T-helper 9 cell (primary cell): ENCODE measurements at places on chromosomes 5 and 9.

DNA sequence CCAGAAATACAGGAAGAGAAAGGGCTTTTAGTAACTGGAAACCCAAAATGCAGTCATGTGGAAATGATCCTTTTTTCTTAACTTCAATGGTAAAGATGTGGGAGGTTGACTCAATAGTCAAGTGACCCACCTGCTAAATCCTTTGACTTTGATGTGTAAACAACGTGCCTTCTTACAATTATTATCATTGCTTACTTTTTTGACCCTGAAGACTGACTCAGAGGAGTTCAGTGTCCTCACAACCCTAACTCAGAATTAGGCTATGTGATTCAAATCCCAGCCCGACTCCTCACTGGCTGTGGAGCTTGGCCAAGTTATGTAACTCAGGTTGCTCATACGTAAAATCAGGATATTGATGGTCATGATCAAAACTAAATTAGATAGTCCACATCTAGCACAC, 27.9 kb downstream of the ANXA1 start:
- no peak for DNase-seq

DNA sequence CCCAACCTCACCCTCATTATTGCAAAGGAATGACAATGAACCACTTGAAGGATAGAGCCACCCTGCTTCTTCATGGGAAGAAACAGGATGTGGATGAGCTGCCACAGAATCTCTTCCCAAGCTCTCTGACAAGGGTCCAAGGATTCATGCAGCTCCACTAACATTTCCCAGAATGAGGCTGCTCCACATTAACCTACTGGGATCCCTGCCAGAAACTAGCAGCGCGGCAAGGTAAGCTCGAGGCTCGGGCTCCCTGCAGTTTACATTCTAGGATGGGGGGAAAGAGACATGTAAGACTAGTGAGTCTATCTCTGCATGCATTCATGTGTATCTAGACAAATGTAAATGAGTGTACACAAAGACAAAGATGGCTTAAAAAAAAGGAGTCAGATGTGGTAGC, 12.1 kb downstream of the DCAF12 start:
- no peak for DNase-seq

GRCh38 chr5:167064198-167064776, 1227.2 kb upstream of the WWC1 start:
- no peak for DNase-seq

GRCh38 chr5:174003795-174004194, 14.8 kb downstream of the C5orf47 start:
- no peak for DNase-seq

- no peak for DNase-seq
These were observed 32.8 kb upstream of the TNFAIP8 start for GRCh38 chr5:119322948-119323537.

DNA sequence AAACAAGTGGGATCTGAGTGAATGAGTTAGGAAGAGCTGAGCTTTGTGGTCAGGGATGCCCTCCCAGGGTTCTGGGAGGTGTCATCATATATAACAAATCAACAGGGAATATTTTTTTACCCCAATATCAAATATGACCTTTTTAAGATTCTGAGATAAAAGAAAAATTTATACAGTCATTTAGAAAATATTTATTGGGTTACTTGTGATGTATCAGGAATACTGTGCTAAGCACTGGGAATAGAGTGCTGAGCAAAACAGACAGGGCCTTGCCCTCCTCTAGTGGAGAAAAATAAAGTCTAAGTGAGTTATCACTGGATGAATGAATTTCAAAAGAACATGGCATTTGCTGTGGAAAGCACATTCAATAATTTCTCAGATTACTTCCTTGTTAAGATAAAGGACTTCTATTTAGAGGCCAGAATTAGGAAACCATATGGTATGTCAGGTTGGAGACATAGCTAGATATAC, 102.9 kb downstream of the BOD1 start:
- DNase-seq, result no peak

DNA sequence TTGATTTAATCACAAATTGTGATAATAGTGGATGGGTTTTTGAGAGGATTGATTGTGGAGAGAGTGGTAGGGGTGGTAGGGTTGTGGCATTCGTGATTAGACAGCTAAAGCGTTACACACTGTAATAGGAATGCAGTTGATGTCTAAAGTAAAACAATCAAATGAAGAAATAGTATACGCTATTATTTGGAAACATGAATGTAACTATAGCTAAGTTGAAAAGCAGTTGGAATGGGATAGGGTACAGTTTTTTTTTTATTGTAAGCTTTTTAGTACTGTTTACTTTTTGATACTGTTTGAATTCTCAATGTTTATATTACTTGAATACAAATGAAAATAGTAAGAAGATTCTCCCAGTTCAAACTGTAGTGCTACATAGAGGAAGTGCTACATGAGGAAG, 51.8 kb downstream of the RANBP17 start:
- DNase-seq, result no peak

DNA sequence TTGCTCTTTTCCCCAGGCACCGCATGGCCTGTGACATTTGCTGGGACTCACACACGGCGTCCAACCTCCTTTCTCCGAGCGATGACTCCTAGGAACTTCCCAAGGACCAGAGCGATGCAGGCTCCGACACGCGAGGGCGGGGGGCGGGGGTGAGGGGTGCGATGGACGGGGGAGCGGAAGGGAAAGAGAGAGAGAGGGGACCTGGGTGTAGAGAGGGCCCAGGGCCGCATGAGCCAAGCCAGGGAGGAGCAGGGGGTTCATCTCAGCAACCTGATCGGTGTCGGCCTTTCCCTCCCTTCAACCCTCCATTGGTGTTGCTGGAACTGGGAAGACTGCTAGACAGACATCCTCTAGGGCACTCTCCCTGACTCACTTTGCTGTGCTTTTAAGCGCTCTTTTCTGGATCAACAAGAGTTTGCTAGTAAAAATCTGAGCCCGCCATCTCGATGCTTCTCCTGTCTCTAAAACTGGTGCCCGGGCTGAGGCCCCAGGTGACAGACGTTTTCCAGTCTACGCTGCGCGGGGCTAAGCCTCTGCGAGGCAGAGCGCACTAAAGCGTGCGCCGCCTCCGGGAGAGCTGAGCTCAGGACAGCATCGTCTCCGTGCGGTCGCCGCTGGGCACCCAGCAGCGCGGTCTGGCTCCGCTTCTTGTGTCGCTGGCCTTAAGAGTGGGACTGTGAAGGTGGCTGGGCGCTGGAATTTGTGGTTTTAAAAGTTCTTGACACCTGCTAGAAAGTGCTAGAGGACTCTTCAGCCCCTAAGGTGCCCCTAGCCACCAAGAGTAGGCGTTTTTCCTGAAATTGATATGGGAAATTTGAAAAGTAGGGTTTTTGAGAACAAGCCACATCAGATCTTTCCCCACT, 1.0 kb upstream of the TSLP start:
- peak; percentile 1 for DNase-seq

- no peak for DNase-seq
These were observed 7.4 kb downstream of the NKX2-5 start for GRCh38 chr5:173227636-173228035.

DNA sequence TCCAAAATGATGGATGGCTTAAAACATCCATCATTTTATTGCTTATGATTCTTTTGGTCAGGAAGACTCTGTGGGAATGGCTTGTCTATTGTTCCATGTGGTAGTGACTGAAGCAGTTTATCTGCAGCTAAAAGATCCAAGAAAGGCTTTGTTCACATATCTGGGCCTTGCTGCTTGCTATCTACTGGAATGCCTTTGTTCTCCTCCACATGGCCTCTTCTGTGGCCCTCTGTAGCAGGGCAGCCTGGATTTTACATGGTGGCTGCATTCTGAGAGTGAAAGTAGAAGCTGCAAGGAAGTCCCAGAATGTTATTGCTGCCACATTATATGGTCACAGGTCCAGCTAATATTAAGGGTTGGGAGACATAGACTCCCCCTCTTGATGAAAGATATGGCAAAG, 35.1 kb downstream of the DMXL1 start:
- no peak for DNase-seq

DNA sequence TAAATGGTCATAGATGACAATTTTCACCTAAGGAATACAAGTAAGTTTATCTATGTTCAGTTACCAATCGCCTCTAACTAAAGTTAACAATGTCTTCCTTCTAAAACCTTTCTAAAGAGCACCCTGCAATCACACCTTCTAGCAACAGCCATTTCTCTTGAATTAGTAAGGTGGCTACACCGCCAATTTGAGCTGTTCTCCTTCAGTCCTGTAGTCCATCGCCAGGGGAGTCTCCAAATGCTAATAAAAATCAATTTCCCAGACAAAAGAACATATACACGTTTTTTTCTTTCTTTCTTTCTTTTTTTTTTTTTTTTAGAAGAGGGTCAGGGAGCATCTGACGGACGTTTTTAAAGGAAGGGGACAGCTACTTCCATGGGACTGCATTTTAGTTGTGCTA, 729 bp upstream of the RORB start:
- DNase-seq, result no peak

GRCh38 chr5:138468133-138468965, 3.1 kb downstream of the EGR1 start:
- DNase-seq, result no peak

GRCh38 chr9:76115396-76115795, 224.9 kb downstream of the PCSK5 start:
- DNase-seq, result no peak

GRCh38 chr9:37034305-37034937, 353 bp upstream of the PAX5 start:
- no peak for DNase-seq

- no peak for DNase-seq
These were observed 312.6 kb downstream of the TMEM232 start for GRCh38 chr5:110413856-110414255.

DNA sequence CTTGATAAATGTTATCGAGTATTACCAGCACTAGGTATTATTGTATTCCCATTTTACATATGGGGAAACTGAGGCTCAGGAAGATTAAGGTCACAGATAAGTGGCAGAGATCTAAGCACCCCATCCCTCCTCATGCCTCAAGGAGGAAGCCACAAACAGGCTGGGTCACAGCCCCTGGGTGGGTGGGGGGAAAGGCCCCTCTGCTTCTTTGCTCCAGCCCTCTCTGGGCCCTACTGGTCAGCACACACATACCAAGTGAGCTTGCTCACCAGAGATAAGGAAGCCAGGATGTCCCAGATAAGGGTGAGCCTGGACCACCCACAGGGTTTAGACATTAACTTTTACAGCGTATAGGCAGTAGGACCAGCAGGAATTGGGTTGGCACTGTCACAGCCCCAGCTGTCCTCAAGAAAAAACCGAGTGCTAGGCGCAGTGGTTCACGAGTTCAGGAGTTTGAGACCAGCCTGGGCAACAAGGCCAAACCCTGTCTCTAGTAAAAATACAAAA, 45.3 kb downstream of the STK10 start:
- DNase-seq, result no peak

GRCh38 chr9:32128546-32128945, 255.9 kb upstream of the ACO1 start:
- DNase-seq, result no peak

- DNase-seq, result no peak
These were observed 780 bp downstream of the CDC37L1 start for GRCh38 chr9:4680173-4680525.

GRCh38 chr9:128022886-128023285, 42.1 kb upstream of the EEIG1 start:
- no peak for DNase-seq

DNA sequence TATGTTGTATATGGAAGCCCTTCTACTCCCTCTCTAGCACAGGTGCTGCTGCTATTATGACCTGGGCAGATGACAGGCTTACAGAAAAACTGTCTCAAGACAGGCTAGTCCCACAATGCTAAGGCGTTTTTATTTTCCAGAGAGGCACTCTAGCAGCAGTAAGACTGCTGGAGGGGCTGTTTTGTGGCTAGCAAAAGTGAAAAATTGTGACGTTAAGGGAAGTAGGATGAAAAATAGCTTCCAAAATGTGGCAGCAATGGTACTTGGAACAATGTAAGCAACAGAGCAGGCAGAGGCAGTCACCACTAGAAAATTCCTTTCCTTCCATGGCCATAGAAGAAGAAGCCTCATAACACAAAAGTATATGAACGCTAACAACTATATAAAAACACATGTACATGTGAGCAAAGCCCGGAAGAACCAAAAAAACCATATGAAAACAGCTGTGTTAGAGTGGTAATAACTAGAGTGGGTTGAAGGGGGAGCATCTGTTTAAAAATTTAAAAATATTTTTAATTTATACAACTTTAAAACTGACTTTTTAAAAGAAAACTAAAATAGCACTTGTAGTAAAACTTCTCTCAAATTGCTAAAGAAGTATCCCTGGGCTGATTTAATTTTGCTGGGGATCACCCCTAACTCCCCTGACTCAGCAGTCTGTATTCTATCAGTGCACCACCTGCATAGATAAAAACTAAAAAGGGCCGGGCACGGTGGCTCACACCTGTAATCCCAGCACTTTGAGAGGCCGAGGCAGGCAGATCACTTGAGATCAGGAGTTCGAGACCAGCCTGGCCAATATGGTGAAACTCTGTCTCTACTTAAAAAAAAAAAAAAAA, 30.6 kb downstream of the CLINT1 start:
- no peak for DNase-seq
